Upper lobe of left lung (tissue), 6 donors: ENCODE measurements at places on chromosomes 11 and 22. TPM values are rescaled to one million over a fixed set of nuclear protein-coding genes. Genes with fewer than 3 reads are reported as not detected.

GRCh38 chr11:116656011-116656410 is 116.8 kb downstream of the BUD13 start:
- no peak for DNase-seq

DNA sequence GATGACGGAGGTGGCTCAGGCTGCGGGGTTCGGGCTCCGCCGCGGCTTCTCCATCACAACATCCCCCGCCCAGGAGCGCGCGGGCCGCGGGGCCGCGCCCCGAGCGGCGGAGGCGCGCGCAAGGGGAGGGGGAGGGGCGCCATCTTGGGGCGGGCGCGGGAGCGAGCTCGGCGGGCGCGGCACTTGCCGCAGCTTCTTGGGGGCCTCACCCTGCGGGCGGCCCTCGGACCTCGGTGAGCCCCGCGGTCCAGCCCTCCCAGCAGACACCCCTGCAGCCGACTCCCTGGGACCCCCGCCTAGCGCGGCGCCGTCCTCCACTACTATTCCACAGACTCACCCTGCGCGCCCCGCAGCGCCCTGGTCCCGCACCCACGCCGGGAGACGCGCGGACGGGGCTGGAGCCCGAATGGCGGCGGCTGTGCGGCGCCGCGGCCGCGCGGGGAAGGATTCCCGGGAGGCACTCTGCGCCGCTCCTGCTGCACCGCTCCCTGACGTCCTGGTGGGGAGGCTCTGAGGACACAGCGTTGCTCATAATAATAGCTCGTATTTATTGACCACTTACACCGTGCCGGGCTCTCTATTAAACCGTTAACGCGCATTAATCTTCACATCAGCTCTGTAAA is at the start of gene APBB1:
Gene APBB1 (minus strand): TSS at position 86 of the 623 bp plus-strand sequence. CDS start 7,747 bp downstream, outside the sequence.
- peak; percentile 95 for DNase-seq

The OR51B5 gene
- total RNA-seq, result not detected

DNA sequence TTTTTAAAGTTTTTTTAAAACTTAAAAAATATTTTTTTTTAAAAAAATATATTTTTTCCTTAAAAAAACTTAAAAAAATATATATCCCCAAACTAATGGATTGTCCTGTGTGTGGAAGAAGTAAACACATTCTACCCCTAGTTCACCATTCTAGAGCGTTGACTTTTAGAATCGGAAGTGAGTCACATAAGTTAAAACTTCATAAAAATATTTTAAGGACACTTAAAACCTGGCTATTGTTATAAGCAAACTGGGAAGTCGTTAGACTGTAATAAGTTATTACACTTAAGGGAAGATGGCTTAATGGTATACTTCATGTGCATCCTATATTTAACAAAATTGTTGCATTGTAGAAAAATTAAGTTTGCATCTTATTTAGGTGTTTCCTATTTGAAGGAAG is 21.1 kb downstream of the FAM118B start:
- no peak for DNase-seq

GRCh38 chr11:34585735-34586487 is 35.0 kb upstream of the EHF start:
- DNase-seq, result no peak

DNA sequence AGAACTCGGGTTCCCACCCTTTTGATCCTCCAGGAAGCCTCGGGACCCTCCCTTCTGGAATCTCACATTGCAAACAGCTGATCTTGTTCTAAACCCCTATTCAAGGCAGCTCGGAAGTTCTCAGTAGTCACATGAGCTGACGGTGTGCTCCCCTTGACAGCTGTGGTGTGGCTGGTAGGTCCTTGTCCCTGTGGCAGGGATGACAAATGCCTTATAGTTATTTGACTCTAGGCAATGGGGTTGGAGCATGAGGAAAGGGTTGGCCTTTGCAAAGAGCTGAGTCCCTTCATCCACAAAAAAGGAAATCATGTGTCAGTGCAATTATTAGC is 23.6 kb downstream of the EIF4G2 start:
- no peak for DNase-seq

The TRPM5 gene
- total RNA-seq, result not detected

DNA sequence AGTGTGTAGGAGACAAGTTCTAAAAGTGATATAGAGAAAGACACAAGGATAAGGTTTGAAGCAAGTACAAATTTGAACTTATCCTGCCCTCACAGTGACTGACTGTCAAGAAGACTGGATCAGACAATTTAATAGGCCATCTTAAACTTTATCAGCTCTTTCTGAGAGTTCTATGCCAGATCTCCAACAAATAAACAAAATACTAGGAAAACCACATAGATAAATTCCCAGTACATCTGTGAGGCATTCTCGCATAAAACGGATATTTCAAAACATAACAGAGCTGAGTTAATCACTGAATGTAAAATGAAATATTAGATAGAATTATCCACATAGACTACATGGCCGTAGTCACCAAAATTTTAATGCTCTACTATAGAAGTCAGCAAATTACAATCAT is 120.9 kb upstream of the LUZP2 start:
- no peak for DNase-seq

The RAB38 gene
- total RNA-seq, result 6.3 TPM

GRCh38 chr22:20565079-20565734 is 57.8 kb downstream of the MED15 start:
- DNase-seq, result no peak

The SMC1B gene
- total RNA-seq, result not detected

GRCh38 chr11:64333556-64333955 is 6.4 kb upstream of the CCDC88B start:
- no peak for DNase-seq

The CD248 gene
- 85.6 TPM for total RNA-seq

The SLC22A6 gene
- not detected for total RNA-seq

DNA sequence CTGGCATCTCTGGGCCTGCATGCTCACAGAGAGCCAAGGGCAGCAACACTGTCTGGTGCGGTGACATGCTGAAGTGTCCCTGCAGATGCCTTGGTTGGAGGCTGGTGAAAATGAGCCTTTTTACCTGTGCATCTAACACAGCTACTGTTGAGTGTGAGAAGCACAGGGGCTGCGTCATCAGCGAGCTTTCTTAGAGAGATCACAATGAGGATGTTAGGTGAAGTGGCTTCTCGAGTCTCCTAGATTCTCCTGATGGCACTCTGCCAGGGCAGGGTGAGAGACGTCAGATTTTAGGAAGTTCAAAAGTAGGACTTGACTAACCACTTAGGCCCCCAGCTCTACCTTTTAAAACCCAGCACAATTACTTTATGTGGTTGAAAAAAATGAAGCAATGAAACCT is 3.6 kb upstream of the SLC15A3 start:
- DNase-seq, result no peak

The TRIM49 gene
- total RNA-seq, result not detected

DNA sequence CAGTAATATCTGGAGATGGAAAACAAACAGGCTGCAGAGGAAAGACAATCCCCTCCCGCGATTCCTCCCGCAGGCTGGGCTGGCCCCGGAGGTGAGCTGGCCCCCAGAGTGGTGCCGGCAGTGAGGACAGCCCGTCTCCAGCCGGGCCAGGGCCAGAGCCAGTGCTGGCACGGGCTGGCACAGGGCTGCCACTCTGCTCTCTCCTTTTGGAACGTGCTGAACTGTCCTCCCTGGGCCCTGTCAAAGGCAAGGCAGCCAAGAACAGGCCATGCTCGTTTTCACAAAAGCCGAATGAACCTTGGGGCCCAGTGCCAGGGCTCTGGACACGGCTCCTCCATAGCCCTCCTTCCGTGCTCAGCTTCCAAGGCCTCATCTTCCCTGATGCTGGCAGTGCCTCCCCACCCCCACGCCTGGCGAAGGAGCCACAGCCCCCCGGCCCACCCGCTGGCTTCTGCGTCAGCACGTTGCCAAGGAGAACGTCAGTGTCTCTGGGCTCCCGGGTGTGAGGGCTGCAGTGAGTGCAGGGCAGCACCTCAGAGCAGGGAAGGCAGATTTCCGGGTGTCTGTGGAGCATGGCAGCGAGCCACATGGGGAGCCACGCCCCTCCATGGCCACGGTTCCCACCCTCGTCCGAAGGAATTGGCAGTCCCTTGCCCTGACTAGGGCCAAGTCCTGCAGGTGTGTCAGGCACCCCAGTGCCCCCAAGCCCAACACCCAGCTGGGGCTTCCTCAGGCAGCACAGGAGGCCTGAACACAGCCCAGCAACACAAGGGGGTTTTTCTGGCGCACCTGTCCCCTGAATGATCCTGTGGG is 28.6 kb downstream of the GNAZ start:
- DNase-seq, result no peak

The POTEH gene
- total RNA-seq, result not detected

DNA sequence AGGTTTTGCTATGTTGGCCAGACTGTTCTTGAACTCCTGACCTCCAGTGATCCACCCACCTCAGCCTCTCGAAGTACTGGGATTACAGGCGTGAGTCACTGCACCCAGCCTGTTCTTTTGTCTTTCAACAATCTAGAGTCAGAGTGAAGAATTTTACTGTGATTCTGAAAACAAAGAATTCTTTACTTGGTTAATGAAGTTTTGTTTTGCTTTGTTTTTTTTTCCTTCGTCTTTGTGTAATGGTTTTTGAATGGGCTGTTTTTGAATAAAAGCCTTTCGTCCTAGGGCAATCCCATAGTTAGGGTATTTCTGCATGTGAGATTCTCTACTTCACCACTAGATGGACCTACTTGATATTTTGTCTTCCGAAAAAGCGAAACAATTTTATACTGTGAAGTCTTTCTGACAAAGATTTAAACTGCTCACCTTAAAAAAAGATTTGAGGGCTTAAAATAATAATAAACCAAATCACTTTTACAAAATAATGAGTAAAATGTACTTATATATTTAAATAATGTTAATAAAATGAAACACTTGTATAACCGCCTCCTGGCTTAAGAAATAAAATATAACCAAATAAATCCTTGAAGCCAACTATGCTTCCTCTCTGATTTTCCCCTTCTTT is 43.4 kb upstream of the SC5D start:
- no peak for DNase-seq

DNA sequence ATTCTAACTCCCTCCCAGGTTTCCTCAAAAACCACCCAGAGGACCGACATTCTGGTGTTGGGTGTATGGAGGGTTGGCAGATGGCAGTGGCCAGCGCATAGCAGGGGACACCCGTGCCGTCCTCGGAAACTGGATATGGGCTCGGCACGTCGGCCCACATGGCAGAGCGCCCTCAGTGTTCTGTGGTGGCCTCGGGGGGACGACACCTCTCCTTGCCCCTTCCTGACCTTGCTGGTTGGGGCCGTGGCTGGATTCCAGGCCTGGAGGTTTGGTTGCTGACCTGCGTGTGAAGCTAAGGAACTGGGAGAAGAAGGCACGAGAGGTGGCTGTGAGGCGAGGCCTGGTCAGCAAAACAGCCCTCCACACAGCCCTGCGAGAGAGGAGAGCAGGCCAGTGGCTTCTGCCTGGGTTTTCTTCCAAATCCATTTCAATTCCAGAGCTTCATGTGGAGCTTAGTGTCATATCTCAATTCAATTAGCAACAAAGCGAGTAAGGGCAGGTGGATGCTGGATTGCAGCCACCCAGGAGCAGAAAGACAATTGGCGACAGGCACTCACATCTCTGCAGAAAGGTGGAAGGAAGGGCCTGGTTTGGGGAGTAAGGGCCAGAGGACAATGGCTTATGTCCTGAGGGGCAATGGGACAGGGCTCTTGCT is 478.4 kb downstream of the BRD1 start:
- no peak for DNase-seq
